NT2/D1 (cell line): ENCODE measurements at places on chromosomes 5 and 9.

GRCh38 chr9:89929315-89929672, 324.5 kb downstream of the GADD45G start:
- DNase-seq = no peak

- DNase-seq = no peak
These were observed 39.3 kb upstream of the TDRD7 start for GRCh38 chr9:97372580-97372979.

DNA sequence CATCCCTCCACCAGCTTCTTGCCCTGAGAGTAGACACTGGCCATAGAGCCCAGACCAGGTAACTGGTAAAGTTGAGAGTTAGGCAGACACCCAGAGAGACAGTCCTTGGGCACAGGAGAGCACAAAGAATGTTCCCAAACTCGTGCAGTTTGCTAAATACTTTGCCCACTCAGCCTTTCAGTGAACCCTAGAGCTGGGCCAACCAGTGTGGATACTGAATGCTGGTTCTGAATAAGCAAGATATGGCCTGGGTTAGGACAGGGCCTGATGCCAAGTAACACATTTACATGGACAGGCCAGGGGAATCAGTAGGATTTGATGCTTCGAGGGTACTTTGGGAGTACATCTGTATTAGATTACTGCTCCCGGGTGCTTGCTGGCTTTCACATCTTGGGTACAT, 185.4 kb downstream of the SH3GL2 start:
- no peak for DNase-seq

- no peak for DNase-seq
These were observed 84.5 kb downstream of the PRRT1B start for GRCh38 chr9:131629825-131630204.

- DNase-seq = no peak
These were observed 29.4 kb downstream of the OLFM1 start for GRCh38 chr9:135116881-135117280.

- no peak for DNase-seq
These were observed 18.4 kb downstream of the OGN start for GRCh38 chr9:92385953-92386352.

GRCh38 chr5:71589903-71590302, 2.8 kb downstream of the MCCC2 start:
- no peak for DNase-seq
